ENCODE measurements at places on chromosomes 1 and 21.
A peak's percentile ranks its signal among the peaks of the same experiment; 100 is the strongest.

- no peak for DNase-seq
These were observed 61.7 kb downstream of the MDM4 start for GRCh38 chr1:204577794-204578478.

DNA sequence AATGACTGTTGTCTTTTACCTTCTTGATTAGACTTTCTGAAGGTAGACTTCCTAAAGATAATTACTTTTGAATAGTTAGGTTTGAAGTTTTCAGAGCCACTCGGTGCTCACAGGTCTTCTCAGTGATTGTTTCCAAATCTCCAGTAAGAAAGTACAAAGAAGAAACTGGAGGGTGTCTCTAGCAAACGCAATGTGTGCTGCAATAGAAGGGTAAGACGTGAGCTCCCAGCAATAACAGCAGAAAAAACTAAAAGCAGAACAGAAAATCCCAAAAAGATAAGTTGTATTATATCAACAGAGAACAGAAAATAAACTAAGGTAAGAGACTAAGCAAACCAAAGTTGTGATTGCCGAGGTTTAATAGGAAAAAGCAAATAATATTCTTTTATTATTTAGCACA, 1.8 kb downstream of the CTTNBP2NL start:
- DNase-seq, result no peak

GRCh38 chr1:62337706-62338631, 18.7 kb upstream of the KANK4 start:
- DNase-seq, result no peak

DNA sequence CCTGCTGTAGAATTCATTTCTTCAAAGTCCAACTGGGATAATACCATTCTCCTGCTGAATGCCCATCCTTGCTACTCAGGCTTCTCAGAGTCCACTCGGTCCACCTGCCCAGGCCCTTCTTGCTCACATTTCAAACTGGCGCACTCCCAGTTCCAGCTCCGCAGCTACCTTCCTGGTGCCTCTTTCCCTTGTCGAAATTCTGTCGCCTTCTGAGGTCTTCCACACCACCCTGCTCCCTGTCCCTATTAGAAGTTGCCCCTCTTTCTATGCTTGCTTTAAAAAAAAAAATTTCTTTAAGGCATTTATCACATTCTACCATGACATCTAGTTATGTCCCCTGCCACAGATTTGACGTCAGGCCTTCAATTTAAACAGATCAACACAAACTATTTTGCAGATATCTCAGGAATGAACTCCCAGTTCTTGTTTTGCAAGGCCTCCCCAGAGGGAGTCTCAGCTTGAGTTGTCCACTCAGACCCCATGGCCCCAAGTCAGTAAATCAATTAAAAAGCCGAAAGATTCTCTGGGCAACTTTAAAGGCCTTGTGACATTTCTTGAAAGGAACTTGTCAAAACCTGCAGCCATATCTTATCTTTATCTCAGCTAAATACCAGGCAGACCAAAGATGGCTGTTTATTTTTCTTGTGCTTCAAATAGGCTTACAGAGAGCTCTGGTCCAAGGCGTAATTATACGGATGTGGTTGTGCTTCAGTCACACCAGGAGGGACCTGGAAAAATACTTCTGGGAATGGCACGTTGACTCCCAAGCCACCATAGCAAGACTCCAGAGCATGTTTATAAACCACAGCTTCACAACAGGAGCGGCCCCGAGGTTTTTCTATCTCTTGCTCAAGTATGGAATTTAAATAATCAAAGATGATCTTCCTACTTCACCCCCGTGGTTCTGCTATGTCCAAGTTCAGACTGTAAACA, 2.2 kb downstream of the FAM89A start:
- no peak for DNase-seq

- DNase-seq, result peak; percentile 31
These were observed 919 bp downstream of the HECTD3 start for GRCh38 chr1:45009956-45010854.

DNA sequence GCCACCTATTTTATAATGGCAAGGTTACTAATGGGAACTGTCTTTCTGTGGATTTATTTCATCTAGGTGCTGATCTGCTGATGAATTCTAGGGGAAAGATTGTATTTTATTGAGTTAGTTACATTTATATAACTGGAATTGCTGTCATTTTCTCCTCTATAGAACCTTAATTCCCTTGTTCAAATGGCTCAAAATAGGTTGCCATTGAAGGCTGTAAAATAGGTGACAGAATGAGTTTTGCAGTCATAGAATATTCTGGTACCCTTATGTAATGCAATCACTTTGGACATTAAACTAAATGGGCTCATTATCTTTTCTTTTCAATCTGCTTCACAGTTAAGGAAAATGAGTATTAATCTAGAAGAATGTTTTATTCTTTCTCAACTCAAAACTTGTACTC, 131.0 kb downstream of the CTH start:
- no peak for DNase-seq

GRCh38 chr1:39485046-39485803, 6.2 kb upstream of the BMP8A start:
- no peak for DNase-seq

DNA sequence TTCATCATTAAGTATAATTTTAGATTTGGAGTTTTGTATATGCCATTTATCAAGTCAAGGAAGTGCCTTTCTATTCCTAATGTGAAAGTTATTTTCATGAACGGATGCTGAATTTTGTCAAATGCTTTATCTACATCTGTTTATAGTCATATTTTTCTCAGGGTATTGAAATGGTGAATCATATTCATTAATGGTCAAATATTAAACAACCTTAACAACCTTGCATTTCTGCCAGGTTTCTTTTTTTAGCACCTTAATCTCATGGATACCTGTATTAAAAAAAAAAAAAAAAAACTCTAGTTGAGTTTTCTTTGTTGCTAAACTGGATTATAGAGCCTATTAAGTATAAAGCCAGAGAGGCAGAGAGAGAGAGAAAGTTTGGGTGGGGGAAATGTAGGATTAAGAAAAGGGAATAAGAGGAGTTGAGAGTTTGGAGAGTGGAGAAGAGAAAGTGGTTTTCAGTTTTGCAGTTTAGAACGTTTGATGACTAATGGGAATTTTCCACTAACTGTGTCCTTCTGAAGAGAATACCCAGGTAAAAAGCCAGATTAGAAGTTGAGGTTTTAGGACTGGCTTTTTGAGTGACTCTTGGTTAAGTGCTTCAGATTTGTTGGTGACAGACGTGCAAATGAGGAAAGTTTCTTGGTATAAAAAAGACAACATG, 305.0 kb downstream of the HLX start:
- DNase-seq, result no peak

DNA sequence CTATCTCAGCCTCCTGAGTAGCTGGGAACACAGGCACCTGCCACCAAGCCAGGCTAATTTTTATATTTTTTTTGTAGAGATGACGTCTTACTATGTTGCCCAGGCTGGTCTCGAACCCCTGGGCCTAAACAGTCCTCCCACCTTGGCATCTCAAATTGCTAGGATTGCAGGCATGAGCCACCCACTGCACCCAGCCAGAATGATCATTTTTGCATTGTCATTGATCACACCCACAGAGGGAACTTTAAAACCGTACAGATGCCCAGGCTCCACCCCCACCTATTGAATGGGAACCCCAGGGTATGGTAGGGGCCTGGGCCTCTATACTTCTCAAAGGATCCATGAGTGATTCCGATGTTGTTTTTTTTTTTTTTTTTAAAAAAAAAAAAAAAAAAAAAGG, 36.7 kb downstream of the ETNK2 start:
- DNase-seq, result no peak

- no peak for DNase-seq
These were observed 144.0 kb upstream of the ZNF648 start for GRCh38 chr1:182205351-182206022.
